ENCODE measurements at places on chromosomes 16 and 17.

- no peak for DNase-seq
Observed at GRCh38 chr17:43952351-43952723, 1.4 kb downstream of the PYY start.

DNA sequence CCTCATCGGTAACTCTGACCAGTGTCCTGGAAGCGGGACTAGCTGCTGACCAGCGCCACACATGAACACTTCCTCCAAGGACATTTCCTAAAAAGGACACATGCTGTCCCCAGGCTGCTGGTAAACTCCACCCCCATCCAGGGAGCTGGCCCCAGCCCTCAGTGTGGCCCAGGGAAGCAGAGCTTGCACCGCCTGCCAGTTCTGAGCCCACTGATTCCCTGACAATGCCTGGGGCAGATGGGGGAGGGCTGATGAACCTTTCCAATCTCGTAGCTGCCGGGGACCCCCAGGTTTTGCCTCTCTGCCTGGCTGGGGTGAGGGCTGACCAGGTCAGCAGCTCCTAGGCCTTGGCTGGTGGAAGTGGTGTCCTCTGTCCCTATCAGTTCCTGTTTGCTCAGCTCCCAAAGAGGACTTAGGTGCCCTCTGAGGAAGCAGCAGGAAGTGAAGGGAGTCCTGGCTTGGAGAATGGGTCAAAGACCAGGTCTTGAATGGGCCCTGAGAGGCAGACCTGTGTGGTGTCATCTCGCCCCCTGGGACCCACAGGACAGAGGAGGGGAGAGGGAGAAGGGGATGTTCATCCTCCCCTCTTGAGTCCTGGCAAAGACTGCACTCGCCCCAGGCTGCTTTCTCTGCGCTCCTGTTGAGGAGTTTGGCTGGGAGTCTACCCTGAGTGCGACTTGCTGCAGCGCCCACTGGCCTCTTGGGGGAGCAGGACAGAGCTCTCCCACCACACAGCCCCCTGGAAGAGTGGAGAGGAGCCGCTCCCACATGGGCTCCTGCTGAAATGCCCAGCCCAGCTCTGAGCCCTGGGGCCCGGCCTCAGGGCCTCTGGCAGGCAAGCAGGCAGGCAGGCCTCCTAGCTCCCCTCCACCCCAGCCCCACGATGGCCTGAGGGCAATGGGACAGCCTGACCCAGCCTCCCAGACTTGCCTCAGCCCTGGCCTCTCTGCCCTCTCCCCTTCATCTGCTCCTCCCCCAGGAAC lies 16.8 kb downstream of the PDK2 start:
- DNase-seq, result no peak

DNA sequence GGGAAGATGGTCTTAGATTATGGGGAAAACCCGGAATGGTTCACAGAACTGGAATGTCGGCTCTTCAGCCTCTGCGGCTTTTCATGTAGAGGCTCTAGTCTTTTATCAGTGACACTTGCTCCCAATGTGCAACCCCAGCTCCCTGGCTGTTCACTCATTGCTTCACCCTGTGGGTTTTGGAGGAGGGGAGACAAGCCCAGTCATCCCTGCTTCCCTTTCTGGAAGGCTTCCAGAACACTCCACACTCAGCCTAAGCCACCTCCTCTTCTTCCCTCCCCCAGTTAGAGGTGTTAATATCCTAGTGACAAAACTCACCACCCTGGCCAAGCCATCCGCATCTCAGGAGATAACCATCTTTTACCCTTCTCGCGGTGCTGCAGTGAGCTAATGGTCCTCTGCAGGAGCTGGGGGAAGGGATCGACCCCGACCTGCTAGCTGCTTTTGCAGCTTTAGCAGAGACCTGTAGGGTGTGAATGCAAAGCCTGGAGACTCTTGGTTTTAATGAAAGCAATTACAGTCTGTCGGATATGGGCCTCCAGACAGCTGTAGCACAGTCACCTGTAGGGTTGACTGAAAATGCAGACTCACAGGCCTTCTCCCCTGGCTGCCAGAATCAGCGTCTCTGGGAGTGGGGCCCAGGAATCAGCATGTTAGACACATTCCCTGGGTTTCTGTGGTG lies 24.3 kb upstream of the LASP1NB start:
- no peak for DNase-seq

- no peak for DNase-seq
Observed at GRCh38 chr17:62121025-62121730, 56.1 kb upstream of the MED13 start.

- DNase-seq, result no peak
Observed at GRCh38 chr17:49896222-49896621, 48.4 kb upstream of the TAC4 start.

DNA sequence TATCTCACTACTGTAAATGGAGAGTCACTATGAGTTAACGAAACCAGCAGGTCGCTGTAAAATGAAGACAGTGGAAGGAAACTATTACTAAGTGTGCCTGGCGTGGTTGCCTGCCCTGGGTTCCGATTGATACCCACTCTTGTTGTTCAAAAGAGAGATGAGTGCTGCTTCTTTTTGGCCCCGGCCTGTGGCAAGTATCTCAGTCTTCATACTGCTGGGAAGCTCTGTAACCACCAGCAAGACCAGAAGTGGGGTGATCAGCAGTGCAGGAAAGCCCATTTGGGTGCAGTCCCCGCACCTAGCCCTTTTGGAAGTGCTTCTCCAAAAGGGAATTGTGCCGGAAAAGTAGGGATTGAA lies 104.5 kb downstream of the SNX29 start:
- DNase-seq, result no peak
